Head of caudate nucleus (tissue), 42 donors: ENCODE measurements at places on chromosomes 5 and 9.

DNA sequence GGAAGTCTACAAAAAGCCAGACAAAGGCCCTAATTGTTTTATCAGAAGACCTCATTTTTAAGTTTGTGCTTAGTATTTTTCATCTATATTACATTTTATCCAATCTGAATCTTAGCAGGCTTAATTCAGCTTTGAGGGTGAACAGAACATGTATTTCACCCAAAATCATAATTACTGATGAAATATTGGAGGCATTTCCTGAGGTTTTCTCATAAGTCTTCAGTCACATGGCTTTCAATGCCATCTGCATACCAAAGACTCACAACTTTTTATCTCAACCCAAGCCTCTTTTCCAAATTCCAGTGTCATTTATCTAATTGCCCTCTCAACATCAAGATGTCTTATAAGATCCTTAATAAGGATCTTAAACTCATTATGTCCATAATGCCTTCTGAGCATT is 150.8 kb downstream of the TTC39B start:
- no peak for DNase-seq

DNA sequence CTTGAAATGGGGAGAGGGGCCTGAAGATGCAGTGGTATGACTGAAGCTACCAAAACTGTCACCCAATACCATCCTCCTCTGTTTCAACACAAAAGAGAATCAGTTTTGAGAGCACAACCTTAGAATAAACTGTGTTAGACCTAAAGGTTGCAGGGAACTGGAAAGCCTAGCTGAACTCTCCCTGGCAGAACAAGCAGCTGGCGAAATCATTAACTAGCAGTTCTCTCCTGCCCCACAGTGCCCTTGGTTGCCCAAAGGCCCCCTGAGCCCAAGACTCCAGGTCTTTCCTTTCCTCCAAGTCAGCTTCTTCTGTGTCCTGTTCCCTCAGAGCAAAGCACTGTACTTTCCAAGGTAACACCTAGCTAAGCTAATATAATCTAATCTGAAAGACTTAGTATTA is 135.4 kb upstream of the SLC30A5 start:
- DNase-seq: no peak

- DNase-seq: no peak
These were observed 586.4 kb downstream of the LRRC70 start for GRCh38 chr5:63164838-63165535.

DNA sequence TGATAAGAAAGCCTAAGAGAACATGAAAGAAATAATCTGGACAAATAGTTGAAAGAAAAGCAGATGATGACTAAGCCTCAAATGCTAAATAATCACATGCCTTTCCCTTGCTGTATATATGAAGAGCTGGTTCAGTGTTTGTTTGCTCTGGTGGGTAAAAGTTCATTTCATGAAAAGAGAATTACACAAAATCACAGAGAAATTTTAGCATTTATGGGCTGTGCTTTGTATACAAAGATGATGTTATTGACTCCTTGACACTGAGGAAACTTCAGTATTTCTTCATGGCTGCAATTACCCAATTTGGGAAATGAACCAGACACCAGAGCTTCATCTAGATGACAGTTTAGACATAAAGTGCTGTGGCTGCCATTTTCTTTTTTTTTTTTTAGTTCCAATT is 527.2 kb downstream of the NR2F1-AS1 start:
- no peak for DNase-seq

DNA sequence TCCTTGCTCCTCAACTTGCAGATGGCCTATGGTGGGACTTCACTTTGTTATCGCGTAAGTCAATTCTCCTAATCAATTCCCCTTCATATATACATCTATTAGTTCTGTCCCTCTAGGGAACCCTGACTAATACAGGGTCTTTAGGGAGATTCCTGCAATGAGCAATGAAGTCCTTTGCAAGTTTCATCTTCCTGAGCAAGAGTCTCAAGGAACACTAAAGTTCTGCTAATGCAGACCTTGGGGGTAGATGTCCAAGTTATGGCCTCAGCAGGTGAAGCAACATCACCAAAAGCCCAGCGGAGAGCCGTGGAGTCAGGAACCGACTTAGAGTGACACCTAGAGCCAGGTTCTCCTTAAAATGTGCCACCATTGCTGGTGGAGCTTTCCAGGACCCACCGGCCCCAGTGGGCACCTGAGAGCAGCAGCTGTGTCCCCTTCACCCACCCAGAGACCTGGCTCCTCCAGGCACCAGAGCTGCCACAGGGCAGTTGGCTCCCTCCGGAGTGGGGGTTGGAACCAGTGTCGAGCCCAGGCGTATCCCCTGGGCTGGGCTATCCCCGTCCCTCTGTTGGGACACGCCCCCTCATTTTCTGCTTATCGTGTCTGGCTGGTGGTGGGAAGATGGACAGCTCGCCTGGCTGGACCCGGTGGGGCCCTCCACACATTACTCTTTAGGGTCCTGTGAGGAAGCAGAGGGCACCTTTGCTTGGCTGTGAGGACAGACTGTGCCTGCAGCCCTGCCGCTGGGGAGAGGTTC is 10.9 kb upstream of the FCN1 start:
- DNase-seq: no peak

- DNase-seq: peak; percentile 47
These were observed 115.9 kb upstream of the SH3GL2 start for GRCh38 chr9:17462869-17463464.

GRCh38 chr9:136020206-136020605 is 59.0 kb upstream of the UBAC1 start:
- DNase-seq: no peak

GRCh38 chr9:17480966-17481365 is 97.9 kb upstream of the SH3GL2 start:
- no peak for DNase-seq

DNA sequence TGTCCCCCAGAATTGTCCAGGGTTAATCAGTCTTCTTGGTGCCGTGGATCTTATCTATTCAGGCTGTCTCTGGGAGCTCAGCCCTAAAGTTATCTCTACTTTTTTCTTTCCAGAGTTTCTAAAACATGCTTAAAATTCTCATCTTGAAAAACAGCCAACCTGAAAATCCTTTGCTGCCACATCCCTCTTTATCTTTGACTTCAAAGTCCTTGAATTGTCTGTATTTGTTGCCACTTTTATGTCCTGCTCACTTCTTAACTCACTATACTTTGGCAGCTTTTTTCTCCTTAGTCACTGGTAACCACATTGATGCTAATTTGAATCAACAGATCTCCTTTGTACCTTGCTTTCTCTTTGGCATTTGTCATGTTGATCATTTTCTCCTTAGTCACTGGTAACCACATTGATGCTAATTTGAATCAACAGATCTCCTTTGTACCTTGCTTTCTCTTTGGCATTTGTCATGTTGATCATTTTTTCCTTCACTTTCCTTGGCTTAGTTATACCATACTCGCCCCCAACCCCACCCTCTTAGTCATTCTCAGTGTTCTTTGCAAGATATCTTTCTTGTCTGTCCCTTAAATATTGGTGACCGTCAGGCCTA is 8.5 kb downstream of the DMXL1 start:
- no peak for DNase-seq

DNA sequence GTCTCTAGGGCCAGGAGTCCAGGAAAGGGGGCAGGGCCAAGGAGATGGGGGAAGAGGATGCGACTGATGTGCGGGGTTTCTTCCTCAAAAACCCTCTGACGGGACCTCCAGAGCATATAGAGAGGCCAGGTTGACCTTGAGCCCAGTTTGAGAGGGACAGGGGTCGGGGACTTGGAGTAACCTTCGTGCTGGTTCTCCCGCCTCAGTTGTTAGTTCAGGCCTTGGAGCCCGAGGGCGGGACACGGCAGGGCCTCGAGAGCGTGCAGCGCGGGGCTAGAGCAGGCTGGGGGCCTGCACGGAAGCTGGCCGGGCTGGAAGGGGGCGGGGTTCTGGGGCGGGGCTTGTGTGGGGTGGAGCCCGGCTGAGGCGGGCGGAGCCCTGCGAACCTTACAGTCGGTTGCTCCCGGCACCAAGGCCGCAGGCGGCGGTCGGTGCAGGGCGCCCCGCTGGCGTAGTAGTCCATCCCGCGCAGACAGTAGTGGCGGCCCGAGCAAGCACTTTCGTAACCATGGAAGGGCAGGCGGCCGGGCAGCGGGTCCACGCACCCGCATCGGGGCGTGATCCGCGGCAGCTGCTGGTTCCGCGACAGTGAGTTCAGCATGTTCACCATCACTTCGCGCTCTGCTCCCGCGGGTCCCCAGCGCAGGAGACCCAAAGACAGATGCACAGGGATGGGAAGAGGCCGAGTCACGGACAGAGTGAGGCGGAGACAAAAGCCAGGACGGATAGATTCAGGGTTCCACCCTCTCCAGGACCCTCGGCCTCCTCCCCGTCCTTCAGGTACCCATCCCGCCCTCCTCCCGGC is 4.0 kb upstream of the MYORG start:
- DNase-seq: peak; percentile 89

DNA sequence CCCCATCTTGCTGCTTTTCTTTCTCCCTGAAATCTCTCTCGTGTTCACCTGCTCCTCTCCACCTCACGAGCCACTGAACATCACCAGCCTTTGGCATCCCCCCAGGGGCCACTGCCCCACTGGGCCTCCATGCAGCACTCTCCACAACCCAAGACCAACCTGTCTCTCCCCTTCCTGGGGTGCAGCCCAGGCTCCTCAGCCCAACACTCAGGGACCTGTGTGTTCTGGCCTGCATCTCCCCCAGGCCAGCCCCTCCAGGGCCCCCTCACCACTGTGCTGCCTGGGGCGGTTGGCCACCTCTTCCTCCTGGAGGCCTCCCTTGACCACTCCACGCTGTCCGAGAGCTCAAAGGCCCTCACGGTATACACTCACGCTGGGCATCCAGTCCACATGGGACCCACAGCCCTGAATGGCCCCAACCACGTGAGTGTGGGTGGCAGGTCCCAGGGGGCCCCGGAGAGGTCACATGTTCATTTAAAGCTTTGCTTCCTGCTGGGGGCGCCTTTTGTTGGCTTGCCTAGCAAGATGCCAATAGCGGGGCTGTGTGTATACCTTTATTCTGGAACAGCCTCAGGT is 453 bp upstream of the DOK3 start:
- DNase-seq: no peak

DNA sequence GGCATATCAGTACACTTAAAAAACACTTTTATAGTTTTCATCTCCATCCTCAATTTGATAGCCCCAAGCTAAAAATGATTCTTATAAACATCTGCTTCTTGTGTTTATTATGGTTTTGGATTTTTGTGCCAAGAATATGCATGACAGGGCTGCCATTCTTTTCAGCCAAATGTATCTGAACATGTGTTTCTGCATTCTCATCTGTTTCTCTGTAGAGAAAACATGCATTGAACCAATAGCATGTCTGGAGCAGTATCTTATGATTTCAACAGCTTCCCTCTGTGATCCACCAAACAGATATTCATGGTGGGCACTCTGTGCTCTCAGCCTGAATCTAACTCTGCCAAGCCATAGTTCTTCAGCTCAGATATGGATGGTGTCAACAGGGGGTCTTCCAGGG is 99.3 kb upstream of the ERCC6L2 start:
- DNase-seq: no peak

DNA sequence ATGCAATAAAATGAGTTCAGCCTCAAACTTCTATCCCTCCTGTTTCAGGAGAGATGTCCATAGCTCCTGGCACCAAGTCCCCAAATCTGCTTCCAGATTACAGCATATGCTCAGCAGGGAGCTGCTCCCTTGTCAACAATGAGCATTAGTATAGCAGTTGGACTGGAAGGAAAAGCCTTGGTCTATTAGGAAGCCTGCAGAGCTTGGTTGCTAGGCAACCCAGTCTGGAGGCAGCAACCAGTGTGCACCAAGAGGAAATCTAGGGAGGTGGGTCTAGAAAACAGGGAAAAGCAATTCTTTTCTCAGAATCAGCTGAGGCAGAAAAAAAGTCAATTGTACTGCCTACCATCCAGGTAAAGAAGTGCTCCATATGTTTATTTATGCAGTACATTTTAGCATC is 229.5 kb upstream of the NMUR2 start:
- peak; percentile 8 for DNase-seq

DNA sequence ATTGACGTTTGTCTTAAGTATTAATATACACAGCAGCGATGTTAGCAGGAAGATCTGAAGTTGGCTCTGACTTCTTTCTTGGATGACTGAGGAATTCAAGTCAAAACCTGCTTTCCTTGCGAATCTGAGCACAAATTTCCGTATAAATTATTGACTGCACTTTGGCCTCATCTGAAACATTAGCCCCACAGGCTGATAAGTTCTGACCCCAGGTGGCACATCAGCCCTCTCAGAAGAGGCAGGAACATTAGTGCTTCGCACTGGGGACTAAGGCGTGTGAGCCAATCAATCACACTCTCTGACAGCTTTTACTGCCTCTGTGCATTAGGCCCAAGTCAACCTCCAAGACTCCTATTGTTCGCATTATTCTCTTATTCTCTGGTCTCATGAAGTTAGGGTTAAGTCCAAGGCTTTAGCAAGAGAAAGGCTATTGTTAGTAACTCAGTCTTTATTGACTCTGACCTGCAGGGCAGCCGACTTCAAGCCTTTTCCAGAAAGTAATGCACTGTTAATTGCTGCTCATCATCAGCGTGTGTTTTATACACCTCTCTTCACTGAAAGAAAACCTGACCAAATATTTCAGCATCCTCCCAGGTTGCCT is 84.2 kb downstream of the ZNF608 start:
- DNase-seq: no peak

DNA sequence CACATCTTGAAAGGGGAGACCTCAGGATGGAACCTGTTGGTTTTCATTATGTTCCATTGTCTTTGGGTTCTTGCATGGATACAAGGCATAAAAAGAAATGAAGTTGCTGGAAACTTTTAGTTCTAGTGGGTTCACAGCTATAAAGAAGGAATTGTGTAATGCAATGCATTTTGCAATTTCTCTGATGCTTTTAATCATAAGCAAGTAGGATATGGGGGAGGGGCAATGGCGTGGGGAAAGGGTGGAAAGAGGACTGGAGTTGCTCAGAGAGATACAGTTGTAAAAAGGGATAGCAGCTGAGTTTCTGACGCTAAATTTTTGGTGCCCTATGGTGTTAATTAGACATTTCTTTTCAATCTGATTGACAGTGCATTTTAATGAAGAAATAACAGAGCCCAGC is 88.6 kb upstream of the FANCC start:
- DNase-seq: no peak

GRCh38 chr5:82044010-82044409 is 72.2 kb downstream of the ATG10 start:
- no peak for DNase-seq

GRCh38 chr5:72994578-72994977 is 38.7 kb downstream of the FCHO2 start:
- DNase-seq: no peak

DNA sequence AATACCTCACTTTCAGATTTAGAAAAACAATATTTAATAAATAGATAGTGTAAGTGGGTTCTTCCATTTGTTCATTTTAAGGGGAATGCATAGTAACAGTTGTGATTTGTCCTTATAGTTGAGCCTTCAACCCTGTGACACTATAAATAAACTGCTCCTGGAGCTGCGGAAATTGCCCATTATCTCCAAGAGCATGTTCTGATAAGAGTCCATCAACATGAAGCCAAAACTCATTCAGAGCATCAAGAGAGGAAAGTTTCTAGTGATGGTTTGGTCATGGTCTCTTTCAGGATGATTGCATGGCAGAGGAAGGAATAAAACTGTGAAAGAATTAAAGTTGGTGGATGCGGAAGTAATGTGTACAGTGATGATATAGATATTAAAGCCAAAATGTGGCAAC is 772.1 kb upstream of the DMAC1 start:
- no peak for DNase-seq
